ENCODE measurements at places on chromosomes 6 and 20. TPM values are rescaled to one million over a fixed set of nuclear protein-coding genes. Genes with fewer than 3 reads are reported as not detected.

GRCh38 chr6:120903836-120904235, 430.4 kb downstream of the TBC1D32 start:
- DNase-seq = no peak

DNA sequence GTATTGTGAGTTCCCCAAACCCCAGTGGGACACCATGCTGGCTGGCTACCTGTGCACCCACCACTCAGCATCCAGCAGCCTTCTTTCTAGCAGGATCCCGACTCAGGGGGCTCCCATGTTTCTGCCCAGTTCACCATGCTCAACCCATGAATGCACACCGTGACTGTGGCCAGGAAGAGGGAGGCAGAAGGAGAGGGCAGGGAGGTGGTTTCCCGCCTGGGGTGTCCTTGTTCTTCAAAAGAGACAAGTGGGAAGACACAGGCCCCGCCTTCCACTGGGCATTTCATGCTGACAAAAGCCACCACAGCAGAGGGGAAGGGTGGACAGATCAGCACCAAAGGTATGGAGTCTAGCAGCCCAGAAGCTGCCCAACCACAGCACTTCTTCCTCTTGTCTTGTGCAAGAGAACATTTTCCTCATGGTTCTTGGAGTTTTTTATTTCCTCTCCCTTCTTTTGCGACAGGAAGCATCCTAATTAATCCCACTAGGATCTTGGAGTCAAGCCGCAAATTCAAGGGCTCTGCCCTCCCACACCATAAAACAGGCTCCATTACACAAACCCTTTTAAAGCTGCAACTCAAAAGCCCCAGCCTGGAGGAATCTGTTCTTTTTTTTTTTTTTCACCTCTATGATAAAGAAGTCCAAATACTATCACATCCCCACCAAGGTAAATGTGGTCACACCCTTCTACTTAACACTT, 13.5 kb upstream of the ANKRD60 start:
- DNase-seq = no peak

DNA sequence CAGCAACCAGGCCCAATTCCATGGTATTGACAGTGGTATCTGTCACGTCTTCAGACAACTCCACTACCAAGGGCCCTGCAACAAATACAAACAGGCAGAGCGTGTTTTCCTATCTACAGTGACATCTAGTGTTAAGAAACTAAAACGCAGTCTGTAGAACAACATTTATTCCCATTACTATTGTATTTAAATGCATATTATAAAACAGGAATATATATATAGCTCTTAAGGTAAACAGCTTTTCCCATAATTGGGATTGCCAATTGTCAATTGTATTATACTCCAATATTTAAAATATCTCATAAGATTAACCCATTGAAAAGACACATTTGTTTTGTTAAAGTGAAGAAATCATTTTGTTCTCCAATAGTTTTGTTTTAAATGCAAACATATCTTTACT, 97.2 kb downstream of the KIF16B start:
- peak; percentile 69 for DNase-seq

DNA sequence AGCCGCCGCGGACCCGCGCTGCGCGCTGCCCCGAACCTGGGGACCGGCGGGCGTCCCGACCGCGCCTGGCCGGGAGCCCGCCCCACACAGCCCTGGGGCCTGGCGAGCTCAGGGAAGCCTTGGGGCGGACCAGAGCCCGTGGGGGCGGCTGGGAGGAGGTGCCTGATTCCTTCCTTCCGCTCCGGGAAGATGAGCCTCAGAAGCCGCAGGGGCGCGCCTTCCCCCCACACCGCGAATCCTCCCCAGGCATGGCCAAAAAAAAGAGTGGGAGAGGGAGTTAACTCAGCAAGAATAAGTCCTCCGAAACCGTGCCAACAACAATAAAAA, at the start of gene CBLN4:
Gene CBLN4 (minus strand): TSS at position 131 of the 327 bp plus-strand sequence. CDS start 1,348 bp downstream, outside the sequence.
- no peak for DNase-seq

The EMILIN3 gene
- not detected for total RNA-seq

All from LHCN-M2 (cell line).